ENCODE measurements at places on chromosomes 6 and 20.

DNA sequence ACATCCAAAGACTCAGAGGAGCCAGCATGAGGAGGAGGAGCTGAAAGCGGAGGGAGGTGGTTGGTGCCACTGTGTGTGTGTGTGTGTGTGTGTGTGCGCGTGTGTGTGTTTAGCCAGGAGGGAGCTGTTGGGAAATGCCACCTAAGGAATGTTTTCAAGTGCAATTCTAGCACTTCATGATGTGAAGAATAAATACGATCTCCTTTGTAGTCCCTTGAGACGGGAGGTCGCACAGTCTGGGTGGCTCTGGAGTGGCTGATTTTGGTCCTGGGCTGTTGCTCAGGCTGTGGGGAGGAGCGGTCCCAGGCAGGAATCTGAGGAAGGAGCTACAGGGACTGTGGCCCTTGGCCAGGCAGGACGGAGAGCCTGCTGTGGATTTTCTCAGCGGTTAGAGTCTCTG is 93.7 kb downstream of the PPP1R14C start:
- H3K36me3 ChIP-seq = no peaks in the 10 kb centered on the region
- H3K27ac ChIP-seq = peak overlapping the region; percentile 66
- no peak for DNase-seq
- no peaks in the 10 kb centered on the region for H3K27me3 ChIP-seq
- peaks cover 52% of the 10 kb centered on the region for H3K4me1 ChIP-seq

- no peak for DNase-seq
- H3K4me3 ChIP-seq = no peak overlapping the region
- no peak overlapping the region for H3K27ac ChIP-seq
- H3K4me1 ChIP-seq = peaks cover 17% of the 10 kb centered on the region
- no peaks in the 10 kb centered on the region for H3K27me3 ChIP-seq
These were observed 66.9 kb upstream of the SMIM28 start for GRCh38 chr6:138310821-138311220.

DNA sequence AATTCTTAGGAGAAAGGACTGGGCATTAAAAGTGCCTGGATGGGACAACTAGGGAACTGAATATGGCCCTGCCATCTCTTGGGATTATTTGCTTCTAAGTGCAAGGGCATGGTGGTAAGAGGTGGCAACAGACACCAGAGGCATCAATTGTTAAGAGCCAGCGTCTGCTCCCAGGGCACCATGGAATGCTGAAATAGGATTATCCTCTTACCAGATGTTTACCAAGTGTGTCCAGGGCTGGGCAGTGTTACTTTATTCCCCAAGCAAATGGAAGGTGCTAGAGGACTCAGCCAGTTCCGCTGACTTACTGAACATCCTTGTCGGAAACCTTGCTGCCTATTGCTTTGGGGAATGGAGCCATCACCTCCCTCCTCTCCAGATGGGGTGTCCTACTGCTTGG is 273.6 kb upstream of the SUPT3H start:
- H3K4me1 ChIP-seq = no peaks in the 10 kb centered on the region
- no peaks in the 10 kb centered on the region for H3K36me3 ChIP-seq
- no peak for DNase-seq
- no peak overlapping the region for H3K27ac ChIP-seq
- H3K27me3 ChIP-seq = peaks cover 29% of the 10 kb centered on the region

DNA sequence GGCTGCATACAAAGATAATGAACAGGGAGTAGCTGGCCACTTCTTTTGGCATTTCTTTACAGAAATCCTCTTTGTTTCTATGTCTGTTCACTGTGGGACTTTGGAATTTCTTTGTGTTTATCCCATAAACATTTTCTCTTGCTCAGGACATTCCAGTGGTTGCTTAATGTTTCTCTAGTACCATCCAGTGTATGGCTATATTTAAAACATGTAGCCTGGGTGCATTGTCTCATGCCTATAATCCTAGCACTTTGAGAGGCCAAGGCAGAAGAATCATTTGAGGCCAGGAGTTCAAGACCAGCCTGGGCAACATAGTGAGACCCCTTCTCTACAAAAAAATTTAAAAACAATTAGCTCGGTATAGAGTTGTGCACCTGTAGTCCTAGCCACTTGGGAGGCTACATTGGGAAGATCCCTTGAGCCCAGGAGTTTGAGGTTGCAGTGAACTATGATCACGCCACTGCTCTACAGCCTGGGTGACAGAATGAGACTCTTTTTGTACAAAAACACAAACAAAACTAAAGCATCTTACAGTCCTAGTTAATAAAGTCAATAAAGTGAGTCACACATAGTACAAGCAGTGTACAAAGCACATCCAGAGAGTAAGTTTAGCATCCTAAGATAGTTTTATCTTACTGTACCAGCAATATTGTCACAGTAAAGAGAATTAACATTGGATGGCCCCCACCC is 63.3 kb downstream of the ZFAND3 start:
- no peak overlapping the region for H3K4me3 ChIP-seq
- H3K27ac ChIP-seq = no peak overlapping the region
- no peaks in the 10 kb centered on the region for H3K27me3 ChIP-seq
- peaks cover 78% of the 10 kb centered on the region for H3K4me1 ChIP-seq
- no peaks in the 10 kb centered on the region for H3K36me3 ChIP-seq

DNA sequence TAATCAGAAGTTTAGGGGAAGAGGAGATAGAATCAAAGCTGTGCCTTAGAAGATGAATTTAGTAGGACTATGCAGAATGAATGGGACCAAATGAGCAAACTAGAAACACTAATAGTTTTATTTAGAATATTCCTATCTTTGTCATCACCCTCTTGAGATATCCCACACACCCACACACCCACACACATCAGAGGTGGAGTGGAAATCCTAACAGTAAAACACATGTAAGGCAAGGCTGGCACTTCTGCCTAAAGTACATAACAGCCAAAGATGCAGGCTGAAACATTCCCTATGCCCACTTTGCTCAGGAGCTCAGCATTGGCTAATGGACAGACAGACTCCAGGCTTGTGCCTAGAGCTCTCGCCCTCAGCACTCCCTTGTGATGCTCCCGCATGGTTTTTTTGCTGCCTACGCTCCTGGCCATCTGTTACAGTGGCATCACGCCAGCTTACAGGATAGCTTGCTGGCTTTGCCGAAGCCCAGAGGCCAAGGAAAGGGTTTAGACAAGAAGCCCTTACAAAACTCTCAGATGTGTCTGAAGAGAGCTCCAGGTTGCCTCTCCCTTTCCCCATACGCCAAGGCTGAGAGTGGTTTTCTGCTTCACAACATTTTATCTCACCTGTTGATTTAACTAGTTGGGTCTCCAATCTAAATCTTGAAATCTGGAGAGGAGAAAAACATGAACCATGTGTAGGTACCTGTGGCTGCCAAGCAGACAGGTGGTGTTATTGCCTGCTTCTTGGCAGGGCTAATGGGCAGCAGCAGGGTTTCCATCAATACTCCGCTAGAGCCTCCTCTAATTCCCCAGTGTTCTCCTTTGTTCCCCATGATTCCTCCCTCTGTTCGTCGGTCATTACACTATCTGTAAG is 282.6 kb upstream of the ID4 start:
- H3K36me3 ChIP-seq = no peaks in the 10 kb centered on the region
- no peak for DNase-seq
- no peak overlapping the region for H3K27ac ChIP-seq
- H3K4me3 ChIP-seq = no peak overlapping the region

- no peaks in the 10 kb centered on the region for H3K4me1 ChIP-seq
- DNase-seq = no peak
- H3K36me3 ChIP-seq = no peaks in the 10 kb centered on the region
- H3K4me3 ChIP-seq = no peak overlapping the region
These were observed 237.7 kb upstream of the CITED2 start for GRCh38 chr6:139612135-139612465.

- no peak overlapping the region for H3K27ac ChIP-seq
- no peaks in the 10 kb centered on the region for H3K36me3 ChIP-seq
- peaks cover 7% of the 10 kb centered on the region for H3K4me1 ChIP-seq
These were observed 129.2 kb upstream of the ARID1B start for GRCh38 chr6:156647991-156648390.

DNA sequence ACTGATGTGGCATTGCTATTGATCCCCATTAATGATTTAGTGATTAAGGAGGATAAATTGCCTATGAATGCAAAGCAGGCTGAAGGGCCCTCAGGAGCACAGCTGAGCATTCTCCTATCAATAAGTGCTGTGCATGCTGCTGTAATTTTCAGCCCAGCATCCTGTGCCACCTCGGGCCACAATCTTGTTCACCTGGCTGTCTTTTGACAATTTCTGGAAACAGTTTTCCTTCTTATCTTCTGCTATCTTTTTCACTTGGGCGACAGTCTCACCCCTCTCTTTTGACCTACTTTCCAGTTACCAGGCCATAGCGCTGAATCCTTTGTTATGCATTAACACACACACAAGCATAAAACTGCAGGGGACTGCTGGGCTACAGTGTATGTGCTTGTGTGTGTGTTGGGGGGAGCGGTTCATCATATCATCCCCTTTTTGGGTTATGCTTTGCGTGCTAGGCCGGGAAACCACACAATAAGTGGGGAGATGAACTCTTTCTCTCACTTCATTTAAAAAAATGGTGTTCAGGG is 60.2 kb downstream of the F13A1 start:
- H3K4me1 ChIP-seq = no peaks in the 10 kb centered on the region
- H3K4me3 ChIP-seq = no peak overlapping the region
- peaks cover 7% of the 10 kb centered on the region for H3K27me3 ChIP-seq
- no peak overlapping the region for H3K27ac ChIP-seq
- DNase-seq = no peak

GRCh38 chr6:11970114-11970513 is 42.0 kb upstream of the HIVEP1 start:
- no peak overlapping the region for H3K4me3 ChIP-seq
- H3K4me1 ChIP-seq = peaks cover 33% of the 10 kb centered on the region
- no peaks in the 10 kb centered on the region for H3K27me3 ChIP-seq
- H3K36me3 ChIP-seq = no peaks in the 10 kb centered on the region
- H3K27ac ChIP-seq = no peak overlapping the region

- no peaks in the 10 kb centered on the region for H3K36me3 ChIP-seq
- H3K27ac ChIP-seq = peak overlapping the region; percentile 93
- no peak overlapping the region for H3K4me3 ChIP-seq
- DNase-seq = peak; percentile 43
These were observed 12.9 kb downstream of the PARD6B start for GRCh38 chr20:50744143-50744792.

DNA sequence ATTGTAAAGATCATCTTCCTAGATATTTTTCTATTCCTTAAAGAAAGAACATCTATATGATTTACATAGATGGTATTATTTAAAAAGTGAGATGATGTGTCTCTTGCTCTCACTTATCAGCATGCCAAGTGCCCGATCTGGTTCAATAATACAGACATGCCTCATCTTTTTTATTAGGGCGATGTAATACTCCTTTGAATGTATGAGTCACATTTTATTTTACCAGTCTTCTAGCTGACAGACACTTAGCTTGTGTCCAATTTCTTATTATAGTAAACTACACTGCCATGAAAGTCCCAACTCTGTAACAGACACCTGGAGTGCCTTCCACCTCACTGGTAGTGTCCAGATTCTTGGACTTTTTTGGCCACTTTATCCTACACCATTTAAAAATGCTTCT is 586.6 kb upstream of the BTBD3 start:
- DNase-seq = no peak
- no peaks in the 10 kb centered on the region for H3K36me3 ChIP-seq
- no peak overlapping the region for H3K27ac ChIP-seq
- no peaks in the 10 kb centered on the region for H3K27me3 ChIP-seq
- no peak overlapping the region for H3K4me3 ChIP-seq
- H3K4me1 ChIP-seq = no peaks in the 10 kb centered on the region

DNA sequence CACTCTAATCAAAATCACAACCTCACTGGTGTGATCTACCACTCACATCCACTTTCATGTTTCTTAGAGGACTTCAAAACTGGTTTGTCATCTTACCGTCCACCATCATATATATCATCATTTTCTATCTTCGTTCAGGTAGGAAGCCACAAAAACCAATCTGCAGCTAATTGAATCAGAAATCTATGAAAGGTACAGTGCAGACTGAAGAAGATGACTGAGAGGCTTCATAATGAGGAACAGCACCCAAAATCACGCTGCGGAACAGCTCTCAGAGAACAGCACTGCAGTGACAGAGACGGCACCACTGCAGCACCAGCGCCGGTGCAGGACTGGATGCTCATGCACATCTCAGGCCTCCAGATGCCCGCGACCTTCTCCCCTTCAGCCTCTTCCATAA is 13.0 kb downstream of the GMDS start:
- no peak for DNase-seq
- H3K4me1 ChIP-seq = peaks cover 4% of the 10 kb centered on the region
- H3K36me3 ChIP-seq = no peaks in the 10 kb centered on the region
- no peaks in the 10 kb centered on the region for H3K27me3 ChIP-seq

- no peaks in the 10 kb centered on the region for H3K36me3 ChIP-seq
- no peak overlapping the region for H3K4me3 ChIP-seq
- H3K27ac ChIP-seq = no peak overlapping the region
- H3K27me3 ChIP-seq = peaks cover 53% of the 10 kb centered on the region
- H3K4me1 ChIP-seq = peaks cover 2% of the 10 kb centered on the region
These were observed 67.8 kb upstream of the EPB41L1 start for GRCh38 chr20:36086767-36087166.

DNA sequence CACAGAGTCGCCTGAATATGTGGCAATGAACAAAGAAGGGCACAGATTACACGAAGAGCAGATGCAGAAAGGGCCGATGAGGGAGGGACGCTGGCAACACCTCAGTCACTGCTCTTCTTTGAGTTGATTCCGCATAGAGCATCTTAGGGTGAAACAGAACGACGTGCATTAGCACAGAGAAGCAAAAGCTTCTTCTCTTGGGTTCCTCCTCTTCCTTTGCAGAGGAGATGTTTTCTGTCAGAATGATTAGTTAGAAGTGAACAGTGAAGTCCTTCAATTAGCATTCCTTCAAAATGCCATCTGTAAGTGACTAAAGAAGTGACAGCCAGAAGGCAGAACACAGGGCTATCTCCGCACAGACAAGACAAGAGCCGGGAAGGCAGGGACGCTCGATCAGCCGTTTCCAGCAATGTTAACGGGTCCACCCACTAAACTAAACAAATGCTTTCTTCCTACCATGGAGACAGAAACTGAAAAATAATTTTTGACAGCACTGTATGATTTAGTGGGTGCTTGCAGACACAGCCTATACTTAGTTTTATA is 219.8 kb upstream of the AGPAT4 start:
- H3K27ac ChIP-seq = no peak overlapping the region
- no peaks in the 10 kb centered on the region for H3K4me1 ChIP-seq
- DNase-seq = no peak

DNA sequence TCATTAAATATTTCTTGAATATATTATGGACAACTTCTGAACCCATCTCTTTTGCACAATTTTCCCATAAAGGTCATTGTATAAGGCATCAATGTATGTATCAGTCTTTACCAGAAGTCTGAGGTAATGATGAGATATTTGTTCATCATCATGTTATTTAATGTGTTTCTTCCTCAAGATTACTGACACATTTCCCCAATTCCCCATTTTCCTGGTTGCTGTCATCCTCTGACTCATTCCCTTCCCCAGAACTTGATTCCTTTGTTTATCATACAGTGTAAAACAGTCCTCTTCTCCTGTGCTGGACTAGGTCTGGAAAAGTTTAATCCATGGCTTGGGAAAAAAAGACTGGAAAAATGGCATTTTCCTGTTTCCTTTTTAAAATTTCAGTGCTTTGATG is 107.9 kb upstream of the FLRT3 start:
- no peak overlapping the region for H3K27ac ChIP-seq
- no peaks in the 10 kb centered on the region for H3K36me3 ChIP-seq
- H3K27me3 ChIP-seq = no peaks in the 10 kb centered on the region
- no peaks in the 10 kb centered on the region for H3K4me1 ChIP-seq
- no peak for DNase-seq
- no peak overlapping the region for H3K4me3 ChIP-seq

GRCh38 chr20:35828434-35828833 is 56.6 kb downstream of the PHF20 start:
- peaks cover 35% of the 10 kb centered on the region for H3K4me1 ChIP-seq
- H3K36me3 ChIP-seq = no peaks in the 10 kb centered on the region
- H3K27me3 ChIP-seq = no peaks in the 10 kb centered on the region
- H3K27ac ChIP-seq = peak overlapping the region; percentile 79
- peak; percentile 71 for DNase-seq
